Endothelial cell of umbilical vein (primary cell): ENCODE measurements at places on chromosomes 12 and 14. TPM values are rescaled to one million over a fixed set of nuclear protein-coding genes. Genes with fewer than 3 reads are reported as not detected.

DLGAP5 gene
- total RNA-seq = 83.2 and 83.5 TPM in 2 replicates

RTL1 gene
- not detected in 2 replicates for total RNA-seq

ADGRD1 gene
- not detected in 2 replicates for total RNA-seq

MAP1LC3B2 gene
- 4.1 TPM in 1 of 2 replicates, not detected in the other for total RNA-seq

C14orf180 gene
- not detected in 2 replicates for total RNA-seq

HOXC4 gene
- 0.58 TPM in 1 of 2 replicates, not detected in the other for total RNA-seq

DEGS2 gene
- not detected in 2 replicates for total RNA-seq

CCDC60 gene
- total RNA-seq = not detected in 2 replicates

ETNK1 gene
- 63.8 and 68.4 TPM in 2 replicates for total RNA-seq

POTEM gene
- not detected in 2 replicates for total RNA-seq

GRIN2B gene
- not detected in 2 replicates for total RNA-seq

ALG10 gene
- total RNA-seq = 13.0 and 13.2 TPM in 2 replicates

TAPBPL gene
- 9.9 and 11.7 TPM in 2 replicates for total RNA-seq

PTGDR gene
- not detected in 2 replicates for total RNA-seq

TMEM132C gene
- not detected in 2 replicates for total RNA-seq

PLCZ1 gene
- total RNA-seq = not detected in 2 replicates

PXMP2 gene
- 21.1 and 24.0 TPM in 2 replicates for total RNA-seq

ITPK1 gene
- total RNA-seq = 38.9 and 51.8 TPM in 2 replicates

CRIP1 gene
- 4.8 and 8.1 TPM in 2 replicates for total RNA-seq

RPS29 gene
- 1,408 and 1,453 TPM in 2 replicates for total RNA-seq

AMDHD1 gene
- not detected in 2 replicates for total RNA-seq

CCDC177 gene
- not detected in 2 replicates for total RNA-seq

KRT5 gene
- total RNA-seq = 0.72 and 0.86 TPM in 2 replicates

TDRD9 gene
- total RNA-seq = 0.83 and 1.4 TPM in 2 replicates

KERA gene
- total RNA-seq = not detected in 2 replicates

HOXC11 gene
- total RNA-seq = not detected in 2 replicates
